Lower leg skin (tissue), 4 donors: ENCODE measurements at places on chromosomes 7 and 10. TPM values are rescaled to one million over a fixed set of nuclear protein-coding genes. Genes with fewer than 3 reads are reported as not detected.

DNA sequence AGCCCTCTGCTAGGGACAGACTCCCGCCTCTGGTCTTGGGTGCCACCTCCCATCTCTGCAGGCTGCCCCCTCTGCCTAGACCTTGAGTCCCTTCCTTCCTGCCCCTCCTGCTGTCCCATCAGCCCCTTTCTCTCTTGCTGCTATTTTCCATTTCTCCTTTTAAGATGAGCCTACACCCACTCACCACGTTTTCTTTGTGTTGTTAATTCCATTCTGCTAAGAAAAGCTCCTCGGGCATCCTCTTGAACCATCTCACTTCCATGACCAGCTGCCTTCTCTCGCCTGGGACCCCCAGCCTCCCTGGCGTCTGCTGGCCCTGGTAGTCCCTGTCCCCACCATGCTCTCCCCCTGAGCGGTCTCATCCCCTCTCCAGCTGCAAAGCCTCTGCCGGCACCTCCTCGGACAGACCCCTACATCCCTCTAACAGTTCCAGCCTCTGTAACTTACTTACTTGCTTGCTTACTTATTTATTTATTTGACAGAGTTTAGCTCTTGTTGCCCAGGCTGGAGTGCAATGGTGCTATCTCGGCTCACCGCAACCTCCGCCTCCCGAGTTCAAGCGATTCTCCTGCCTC is 95.8 kb upstream of the SH2B2 start:
- DNase-seq, result no peak

GRCh38 chr10:49656845-49657493 is 22.5 kb upstream of the C10orf53 start:
- DNase-seq, result no peak

GRCh38 chr7:55969391-55969790 is 5.0 kb downstream of the NIPSNAP2 start:
- DNase-seq, result no peak

GRCh38 chr7:11858026-11858425 is 26.0 kb upstream of the THSD7A start:
- DNase-seq, result no peak

GRCh38 chr7:82384779-82385178 is 58.8 kb downstream of the CACNA2D1 start:
- DNase-seq, result no peak

GRCh38 chr10:123417414-123417813 is 248.7 kb upstream of the GPR26 start:
- no peak for DNase-seq

Gene ATRNL1
- 1.1 TPM for total RNA-seq

Gene RPEL1
- not detected for total RNA-seq

Gene NUTM2B
- total RNA-seq, result 1.3 TPM

GRCh38 chr7:83613232-83613631 is 35.7 kb downstream of the SEMA3E start:
- no peak for DNase-seq

- no peak for DNase-seq
These were observed 260.1 kb downstream of the DNAJB6 start for GRCh38 chr7:157596881-157597280.

Gene FKBP6
- total RNA-seq, result not detected

- peak; percentile 87 for DNase-seq
These were observed 8.5 kb upstream of the METTL27 start for GRCh38 chr7:73850781-73851207.

Gene NME8
- total RNA-seq, result 2.1 TPM

DNA sequence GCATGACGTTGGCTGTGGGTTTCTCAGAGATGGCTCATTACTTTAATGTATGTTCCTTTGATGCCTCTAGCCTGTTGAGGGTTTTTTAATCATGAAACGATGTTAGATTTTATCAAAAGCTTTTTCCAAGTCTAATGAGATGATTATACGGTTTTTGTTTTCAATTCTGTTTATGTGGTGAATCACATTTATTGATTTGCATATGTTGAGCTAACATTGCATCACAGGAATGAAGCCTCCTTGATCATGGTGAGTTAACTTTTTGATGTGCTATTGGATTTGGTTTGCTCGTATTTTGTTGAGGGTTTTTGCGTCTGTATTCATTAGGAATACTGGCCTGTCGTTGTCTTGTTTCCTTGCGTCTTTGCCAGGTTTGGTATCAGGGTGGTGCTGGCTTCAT is 52.3 kb upstream of the PTPN12 start:
- no peak for DNase-seq

DNA sequence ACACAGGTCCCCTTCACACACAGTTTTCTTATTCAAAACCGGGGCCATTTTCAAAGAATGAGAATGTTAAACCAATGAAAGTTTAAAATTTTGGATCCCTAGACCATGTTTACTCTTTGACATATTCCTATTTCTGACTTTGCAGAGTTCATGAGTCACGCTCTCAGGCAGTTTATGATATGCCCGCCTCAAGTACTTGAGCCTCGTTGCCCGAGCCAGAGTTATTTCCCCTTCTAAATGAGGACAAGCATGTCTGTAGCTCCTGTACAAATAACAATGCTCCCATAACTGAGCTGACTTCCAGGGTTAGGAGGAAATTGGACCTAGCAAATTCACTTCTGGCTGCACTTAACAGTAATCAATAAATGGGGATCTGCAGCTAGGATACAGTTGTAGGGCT is 87.9 kb upstream of the PDE1C start:
- DNase-seq, result no peak

GRCh38 chr10:71863203-71863602 is 12.2 kb upstream of the PSAP start:
- no peak for DNase-seq

Gene ZC3HAV1L
- 21.5 TPM for total RNA-seq

Gene HELLS
- 7.6 TPM for total RNA-seq

DNA sequence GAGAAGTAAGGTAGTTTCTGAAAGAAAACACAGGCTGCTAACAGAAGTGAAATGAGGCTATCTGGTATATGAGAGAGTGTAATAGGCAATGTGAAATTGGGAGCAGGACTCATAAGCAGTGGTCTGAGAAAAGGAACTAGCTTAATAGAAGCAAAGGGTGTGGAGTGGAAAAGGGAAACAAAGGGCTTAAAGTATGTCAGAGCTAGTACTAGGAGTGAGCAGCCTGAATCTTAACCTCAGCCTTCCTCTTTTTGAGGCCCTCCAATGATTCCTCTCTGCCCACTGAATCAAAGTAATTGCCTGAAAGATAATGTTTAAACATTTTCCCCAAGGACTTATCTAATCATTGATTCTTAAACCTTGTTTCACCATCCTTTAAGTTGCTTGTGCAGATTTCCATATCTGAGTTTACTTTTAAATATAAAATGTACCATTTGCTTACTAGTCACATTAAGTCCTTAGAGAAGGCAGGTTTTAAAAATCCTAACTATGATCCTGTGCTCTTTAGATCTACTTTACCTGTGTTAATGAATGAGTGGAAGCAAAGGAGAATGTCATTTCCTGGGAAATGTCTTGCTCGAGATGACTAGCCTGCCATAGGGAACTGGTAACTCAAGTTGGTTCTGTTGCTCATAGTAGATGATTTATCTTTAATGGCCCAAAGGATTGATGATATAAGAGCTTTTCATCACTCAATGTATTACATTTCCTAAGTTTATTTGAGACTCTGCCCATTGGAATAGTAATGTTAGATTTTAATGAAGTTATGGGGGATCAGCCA is 155.0 kb downstream of the SKAP2 start:
- no peak for DNase-seq

DNA sequence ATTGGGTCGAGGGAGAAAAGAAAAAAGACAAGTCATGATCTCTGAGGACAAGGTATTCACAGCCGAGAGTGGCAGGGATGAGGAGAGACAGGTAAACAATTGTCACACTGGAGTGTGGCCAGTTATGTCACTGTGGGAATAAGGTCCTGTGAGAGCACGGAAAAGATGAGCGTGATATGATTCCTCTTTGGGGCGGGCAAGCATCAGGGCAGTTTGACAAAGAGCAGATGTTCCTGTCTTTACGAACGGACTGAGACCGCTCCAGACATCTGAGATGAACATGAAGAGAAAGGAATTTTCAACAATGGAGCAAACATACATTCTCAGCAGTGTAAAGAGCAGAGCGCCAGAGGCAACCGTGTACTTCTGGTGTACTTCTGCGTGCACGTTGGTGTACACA is 278.1 kb downstream of the DPP6 start:
- no peak for DNase-seq

Gene AIFM2
- total RNA-seq, result 6.3 TPM

Gene CABCOCO1
- not detected for total RNA-seq

- DNase-seq, result no peak
These were observed 35.5 kb downstream of the VOPP1 start for GRCh38 chr7:55536619-55537457.

Gene TRPV5
- total RNA-seq, result not detected

DNA sequence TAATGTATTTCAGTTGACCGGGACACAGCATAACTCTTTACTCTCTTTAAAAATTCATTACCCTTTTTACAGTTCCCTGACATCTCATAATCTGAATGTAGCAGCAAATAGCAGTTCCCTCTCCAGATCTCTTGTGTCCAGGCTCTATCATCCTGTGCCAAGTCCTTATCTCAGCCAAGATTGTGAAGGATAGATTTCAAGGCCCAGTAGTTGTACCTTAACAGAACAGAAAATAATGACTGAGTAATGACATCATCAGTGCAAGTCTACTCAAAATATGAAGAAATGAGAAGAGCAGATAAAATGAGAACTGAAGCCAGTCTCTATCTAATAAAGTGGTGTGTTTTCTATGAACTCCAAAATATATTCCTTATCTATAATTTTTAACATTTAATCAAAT is 92.6 kb downstream of the TFEC start:
- no peak for DNase-seq

GRCh38 chr10:78964274-78964951 is 104.4 kb upstream of the ZMIZ1 start:
- DNase-seq, result no peak

Gene ALOX5
- total RNA-seq, result 13.7 TPM

DNA sequence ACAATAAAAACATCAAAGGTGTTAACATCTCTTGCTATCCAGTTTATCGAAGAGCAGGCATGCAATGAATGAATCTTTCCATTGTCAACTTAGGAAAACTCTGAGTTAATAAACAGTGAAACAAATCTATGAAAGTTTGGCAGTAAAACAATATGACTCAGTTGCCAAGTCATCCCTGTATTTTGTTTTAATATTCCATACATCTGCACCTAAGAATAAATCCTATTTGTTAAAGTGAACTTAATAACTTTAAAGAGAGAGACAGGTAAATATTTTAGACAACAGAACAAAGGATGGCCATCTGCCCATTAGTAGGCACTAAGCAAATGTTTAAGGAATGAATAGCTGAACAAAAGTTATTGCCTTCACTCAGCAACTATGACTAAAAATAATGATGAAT is 700.5 kb upstream of the CELF2 start:
- DNase-seq, result no peak

- no peak for DNase-seq
These were observed 41.4 kb upstream of the GTF2I start for GRCh38 chr7:74615933-74616780.

- DNase-seq, result no peak
These were observed 724.2 kb downstream of the SORCS1 start for GRCh38 chr10:106440355-106440754.

Gene SH2B2
- 13.9 TPM for total RNA-seq

Gene COL13A1
- total RNA-seq, result 2.3 TPM

DNA sequence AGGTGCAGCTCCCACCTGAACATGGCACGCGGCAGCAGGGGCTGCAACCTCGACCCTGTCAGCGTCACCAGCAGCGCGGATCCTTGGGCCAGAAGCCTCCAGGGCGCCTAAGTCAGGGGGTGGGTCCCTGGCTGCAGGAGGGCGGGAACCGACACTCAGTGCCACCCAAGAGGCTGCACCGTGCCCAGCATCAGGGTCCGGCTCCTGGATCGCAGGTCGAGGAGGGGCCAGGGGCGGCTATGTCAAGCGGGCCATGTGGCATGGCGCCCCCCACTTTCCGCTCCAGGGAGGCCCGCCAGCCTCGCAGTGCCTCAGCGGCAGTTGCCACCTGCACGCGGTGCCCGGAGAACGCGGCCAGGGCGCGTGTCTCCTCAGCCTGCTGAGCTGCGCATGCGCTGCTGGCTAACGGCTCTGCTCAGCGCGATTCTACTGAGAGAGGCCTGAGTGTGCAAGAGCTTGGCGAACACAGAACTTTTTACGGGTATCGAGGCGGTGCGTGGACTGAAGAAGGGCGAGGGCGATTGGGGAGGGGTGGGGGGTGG is at the start of gene ANKRD30A:
Gene ANKRD30A, plus strand, starts transcription at position 408 of the 542 bp plus-strand sequence. CDS start 190 bp downstream, outside the sequence.
- DNase-seq, result no peak

DNA sequence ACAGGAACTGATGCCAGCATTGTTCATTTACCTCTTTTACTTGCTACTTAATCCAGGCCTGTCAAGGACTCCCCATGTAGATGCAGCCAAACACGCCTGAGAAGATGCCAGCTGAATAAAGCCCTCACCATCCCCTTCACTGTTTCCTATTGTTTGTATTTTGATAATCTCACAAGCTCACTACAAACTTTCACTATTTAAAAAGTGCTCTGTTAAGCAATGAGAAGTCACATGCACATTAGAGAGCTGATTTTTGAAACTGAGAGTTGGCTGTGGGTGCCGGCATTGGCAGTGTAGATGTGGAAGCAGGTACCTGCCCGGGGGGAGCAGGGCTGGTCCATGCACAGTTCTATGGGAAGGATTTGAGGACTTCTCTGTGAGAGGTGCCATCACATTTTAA is 169.8 kb upstream of the GRB10 start:
- DNase-seq, result no peak

DNA sequence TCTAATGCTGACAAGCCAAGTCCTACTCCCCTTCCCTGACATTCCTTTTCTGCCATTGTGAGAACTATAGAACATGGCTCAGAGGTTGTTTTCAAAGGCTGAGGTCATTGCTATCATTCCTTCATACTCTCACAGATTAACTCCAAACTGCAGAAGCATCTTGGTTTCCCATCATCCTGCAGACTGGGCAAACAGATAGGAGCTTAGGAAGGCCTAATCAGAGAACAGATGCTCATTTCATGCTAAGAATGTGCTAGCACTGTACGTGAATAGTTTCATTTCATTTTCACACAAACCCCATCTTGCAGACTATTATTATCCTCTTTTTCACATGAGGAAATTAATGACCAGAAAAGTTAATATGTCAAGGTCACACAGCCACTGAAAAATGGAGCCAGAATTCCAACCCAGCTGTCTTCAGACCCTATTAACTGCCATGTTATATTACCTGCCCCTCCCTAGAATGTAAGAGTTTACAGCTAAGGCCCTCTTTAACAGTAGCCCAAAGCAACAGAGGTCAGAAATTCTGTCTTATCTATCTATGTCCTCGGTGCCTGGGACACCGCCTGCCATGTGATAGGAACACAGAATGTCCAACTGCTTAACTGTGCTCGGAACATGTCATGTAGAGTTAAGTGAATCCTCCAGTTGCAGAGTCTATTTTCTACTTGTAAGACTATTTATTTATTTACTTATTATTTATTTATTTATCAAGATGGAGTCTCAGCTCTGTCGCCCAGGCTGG is 2.9 kb upstream of the LCOR start:
- DNase-seq, result no peak

Gene DNAJC30
- 3.4 TPM for total RNA-seq

Gene KCNMA1
- 9.9 TPM for total RNA-seq

DNA sequence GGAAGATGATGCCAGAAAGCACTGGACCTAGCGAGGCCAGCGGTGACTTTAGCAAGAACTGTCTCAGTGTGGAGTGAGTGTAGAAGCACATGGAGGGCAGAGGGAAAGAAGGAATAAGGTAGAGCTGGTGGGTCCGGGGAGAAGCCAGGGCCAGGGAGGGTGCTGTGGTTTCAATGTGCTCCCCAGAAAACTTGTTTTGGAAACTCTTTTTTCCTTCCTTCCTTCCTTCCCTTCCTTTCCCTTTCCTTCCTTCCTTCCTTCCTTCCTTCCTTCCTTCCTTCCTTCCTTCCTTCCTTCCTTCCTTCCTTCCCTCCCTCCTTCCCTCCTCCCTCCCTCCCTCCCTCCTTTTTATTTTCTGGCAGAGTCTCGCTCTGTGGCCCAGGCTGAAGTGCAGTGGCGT is 5.5 kb upstream of the RARRES2 start:
- DNase-seq, result no peak
